Epithelial cell of proximal tubule (primary cell): ENCODE measurements at places on chromosomes 5 and 9.

DNA sequence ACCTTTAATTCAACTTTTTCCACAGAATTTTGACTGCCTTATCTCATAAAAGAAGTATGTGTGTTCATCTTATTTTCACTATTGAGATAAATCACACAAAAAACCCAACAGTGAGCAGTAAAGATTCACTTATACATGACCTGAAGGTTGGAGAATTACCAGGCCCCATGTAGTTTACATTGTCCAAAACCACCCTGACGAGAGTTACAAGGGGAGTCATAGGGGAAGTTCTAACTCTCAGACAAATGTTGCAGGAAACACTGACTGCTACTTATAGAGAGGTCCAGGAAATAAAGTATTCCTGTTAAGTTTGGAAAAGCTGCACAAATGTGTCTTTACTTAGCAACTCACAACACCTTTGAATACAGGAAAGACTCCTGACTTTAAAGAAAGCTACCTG, 14.1 kb downstream of the SPATA9 start:
- DNase-seq, result no peak

- DNase-seq, result no peak
Measured at GRCh38 chr5:380701-381309, 59.3 kb downstream of the AHRR start.

DNA sequence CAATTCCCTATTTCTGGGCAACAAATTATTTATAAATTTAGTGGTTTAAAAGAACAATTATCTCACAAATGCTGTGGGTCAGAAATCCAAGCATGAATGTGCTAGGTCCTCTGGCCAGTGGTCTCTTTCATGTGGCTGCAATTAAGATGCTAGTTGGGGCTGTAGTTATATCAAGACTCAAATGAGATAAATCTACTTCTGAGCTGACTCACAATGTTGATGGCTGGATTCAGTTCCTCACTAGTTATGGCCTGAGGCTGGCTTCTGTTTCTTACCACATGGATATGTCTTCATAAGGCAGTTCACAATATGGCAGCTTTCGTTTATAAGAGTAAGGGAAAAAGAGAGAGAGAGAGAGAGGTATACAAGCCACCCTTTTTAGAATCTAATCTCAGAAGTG, 717.0 kb downstream of the PRELID2 start:
- DNase-seq, result no peak

DNA sequence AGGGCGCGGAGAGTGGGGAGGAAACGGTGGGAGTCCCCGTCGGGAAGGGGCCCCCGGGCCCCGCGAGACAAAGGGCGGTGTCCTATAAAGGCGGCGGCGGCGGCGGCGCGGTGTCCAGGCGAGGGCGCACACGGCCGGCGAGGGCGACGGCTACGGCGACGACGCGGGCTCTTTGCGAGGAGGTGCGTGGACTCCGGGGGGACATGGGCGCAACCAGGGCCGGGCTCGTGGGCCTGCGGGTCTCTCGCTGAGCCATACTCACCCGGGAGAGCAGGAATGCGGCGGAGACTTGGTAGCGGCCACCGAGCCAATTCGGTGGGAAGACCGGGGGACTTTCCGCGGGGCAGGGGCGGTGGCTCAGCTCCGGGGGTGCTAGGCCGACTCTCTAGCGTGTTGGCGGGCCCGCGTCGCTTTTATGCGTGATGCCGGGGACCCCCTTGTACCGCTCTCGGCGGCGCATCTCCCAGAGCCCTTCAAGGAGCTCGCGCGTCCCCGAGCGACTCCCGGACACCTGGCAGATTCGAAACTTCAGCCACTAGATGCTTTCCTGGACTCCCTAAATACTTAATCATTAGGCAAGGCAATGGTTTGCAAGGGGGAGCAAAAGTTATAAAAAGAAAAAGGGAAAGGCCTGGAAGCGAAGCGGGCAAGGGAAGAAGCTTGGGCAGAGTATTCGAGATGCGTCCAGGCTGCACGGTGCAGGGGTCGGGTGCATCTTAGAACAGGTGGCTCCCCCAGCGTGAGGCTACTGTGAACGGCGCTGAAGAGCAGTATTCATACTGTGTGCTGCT, 5.9 kb upstream of the TAL2 start:
- DNase-seq, result no peak

DNA sequence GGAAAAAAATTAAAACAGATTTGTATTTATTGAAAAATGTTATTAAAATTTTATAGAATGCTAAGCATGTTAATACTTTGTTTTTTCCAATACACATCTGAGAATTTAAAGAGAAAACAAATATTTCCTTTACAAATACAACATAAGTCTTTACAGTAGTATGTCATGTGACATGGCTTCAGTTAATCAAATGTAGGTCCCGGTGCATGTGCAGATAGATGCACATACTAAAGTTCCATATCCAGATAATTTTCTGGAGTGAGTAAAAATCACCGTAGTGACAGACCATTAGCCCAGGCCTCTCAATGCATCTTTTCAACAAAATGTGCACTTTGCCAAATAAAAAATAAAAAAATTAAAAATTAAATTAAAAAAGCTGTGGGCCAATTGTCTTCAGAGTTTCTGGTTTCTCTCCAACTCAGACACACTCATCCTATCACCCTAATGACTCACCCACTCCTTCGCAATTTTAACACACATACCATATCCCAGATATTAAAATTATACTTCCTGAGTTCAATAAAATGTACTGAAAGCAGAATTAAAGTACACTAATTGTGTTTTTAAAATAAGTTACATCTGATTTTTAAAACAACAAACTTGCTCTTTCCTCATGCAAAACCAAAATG, 508.1 kb downstream of the NR2F1-AS1 start:
- no peak for DNase-seq

DNA sequence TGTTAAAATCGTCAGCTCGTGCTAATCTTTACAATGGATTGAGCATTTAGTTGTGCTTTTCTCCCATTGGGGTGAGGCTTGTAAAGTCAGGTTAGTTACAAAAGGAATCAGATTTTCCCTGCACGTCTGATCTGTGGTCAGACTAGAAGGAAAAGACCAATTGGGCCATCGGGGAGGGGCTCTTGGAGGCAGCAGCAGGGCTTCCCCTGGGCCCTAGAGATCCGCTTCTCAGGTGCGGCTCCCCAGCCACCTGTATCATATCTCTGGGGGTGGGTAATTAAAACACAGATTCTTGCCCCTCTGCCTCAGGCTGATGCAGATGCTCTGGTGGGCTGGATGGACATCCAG, 200.3 kb downstream of the HSPA4 start:
- no peak for DNase-seq

DNA sequence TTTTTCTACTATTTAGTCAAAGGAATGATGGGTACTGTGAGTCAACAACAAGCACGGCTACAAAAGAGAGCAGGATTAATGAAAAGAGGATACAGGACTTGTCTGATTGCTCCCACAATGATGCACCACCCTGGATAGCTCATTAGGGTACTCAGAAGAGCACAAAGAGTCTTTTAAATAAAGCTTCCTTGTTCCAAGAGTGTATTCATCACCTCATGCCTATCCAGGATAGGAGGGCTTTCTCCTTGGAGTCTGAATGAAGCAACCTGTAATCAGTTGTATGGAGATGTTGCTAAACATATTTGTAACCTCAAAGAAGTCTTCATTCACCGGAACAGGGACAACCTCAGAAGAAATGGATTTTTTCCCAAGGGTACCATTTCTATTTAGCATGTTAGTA, 219.5 kb upstream of the TMEM161B start:
- no peak for DNase-seq
